Cerebellum (tissue), 4 donors: ENCODE measurements at places on chromosomes 12 and 14. TPM values are rescaled to one million over a fixed set of nuclear protein-coding genes. Genes with fewer than 3 reads are reported as not detected.

The TSPAN9 gene
- 70.4 TPM for total RNA-seq

The C14orf119 gene
- total RNA-seq, result 16.2 TPM

The PLBD1 gene
- 1.6 TPM for total RNA-seq

The IFNG gene
- total RNA-seq, result not detected

The DIO2 gene
- 0.64 TPM for total RNA-seq

The CLEC4E gene
- not detected for total RNA-seq

The PXN gene
- total RNA-seq, result 7.9 TPM

The MANSC1 gene
- 2.4 TPM for total RNA-seq

The SETD3 gene
- total RNA-seq, result 44.9 TPM

The GON7 gene
- 10.2 TPM for total RNA-seq

The SLC41A2 gene
- 70.6 TPM for total RNA-seq

The FAM234B gene
- total RNA-seq, result 24.8 TPM
